AG20443 (cell line): ENCODE measurements at places on chromosomes 6 and 20.

GRCh38 chr6:157092736-157093135 lies 230.6 kb downstream of the TMEM242 start:
- no peak for DNase-seq

- no peak for DNase-seq
These were observed 89.2 kb downstream of the RSPH3 start for GRCh38 chr6:158910484-158911440.

DNA sequence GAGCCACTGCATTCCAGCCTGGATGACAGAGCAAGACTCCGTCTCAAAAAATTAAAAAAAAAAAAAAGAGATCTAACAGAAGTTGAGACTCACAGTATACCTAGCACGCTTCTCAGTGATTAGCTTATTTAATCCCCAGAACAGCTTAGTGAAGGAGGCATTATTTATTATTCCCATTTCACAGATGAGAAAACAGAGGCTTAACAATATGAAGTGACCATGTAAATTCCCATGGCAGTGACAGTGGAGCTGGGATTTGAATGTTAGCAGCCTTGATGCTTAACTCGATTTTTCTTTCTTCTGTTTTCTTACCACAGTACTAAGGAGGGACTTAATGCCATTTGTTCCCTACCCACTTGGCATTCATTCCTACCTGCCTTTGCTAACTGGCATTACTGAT lies 89.9 kb upstream of the ZNF217 start:
- DNase-seq, result no peak

GRCh38 chr6:141764388-141764787 lies 368.3 kb upstream of the GJE1 start:
- DNase-seq, result no peak

- DNase-seq, result no peak
These were observed 426.8 kb downstream of the MAFB start for GRCh38 chr20:40262219-40262618.

GRCh38 chr6:130187335-130188206 lies 35.2 kb downstream of the SAMD3 start:
- no peak for DNase-seq

GRCh38 chr6:136647363-136647852 lies 97.2 kb upstream of the MAP7 start:
- peak; percentile 62 for DNase-seq

DNA sequence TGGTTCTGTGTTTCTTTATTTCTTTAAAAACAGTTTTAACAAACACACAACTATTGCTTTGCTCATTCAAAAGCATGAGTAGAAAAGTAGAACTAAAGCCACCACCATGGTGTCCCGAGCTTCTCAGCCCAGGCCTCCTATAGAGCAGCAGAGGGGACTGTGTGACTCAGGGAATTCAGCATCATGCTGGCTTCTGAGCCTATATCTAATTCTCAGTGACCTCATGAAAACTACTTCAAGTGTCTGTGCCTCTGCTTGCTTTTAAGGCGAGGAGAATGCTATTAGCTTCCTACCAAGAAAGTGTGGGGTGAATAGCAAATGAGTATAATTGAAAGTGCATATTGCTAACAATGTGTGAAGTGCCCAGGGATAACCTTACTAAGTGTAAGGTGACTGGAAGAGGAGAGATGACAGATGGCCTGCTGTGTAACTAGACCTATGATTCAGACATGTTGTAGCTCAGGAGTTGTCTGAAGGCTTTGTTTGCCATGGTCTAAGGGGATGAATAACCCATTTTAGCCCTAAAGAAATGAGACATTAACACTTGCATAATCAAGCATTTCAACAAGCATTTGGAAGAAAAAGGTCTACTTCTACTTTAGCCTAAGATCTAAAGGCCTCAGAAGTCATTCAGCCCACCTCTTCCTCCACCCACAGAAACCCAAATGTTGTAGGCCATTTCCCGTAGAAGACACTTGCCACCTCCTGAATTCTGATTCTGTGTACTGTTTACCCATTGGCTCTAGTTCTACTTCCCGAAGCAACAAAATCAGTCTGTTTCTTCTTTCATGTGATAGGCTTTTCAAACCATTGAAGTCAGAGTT lies 121.5 kb upstream of the ARG1 start:
- DNase-seq, result no peak

DNA sequence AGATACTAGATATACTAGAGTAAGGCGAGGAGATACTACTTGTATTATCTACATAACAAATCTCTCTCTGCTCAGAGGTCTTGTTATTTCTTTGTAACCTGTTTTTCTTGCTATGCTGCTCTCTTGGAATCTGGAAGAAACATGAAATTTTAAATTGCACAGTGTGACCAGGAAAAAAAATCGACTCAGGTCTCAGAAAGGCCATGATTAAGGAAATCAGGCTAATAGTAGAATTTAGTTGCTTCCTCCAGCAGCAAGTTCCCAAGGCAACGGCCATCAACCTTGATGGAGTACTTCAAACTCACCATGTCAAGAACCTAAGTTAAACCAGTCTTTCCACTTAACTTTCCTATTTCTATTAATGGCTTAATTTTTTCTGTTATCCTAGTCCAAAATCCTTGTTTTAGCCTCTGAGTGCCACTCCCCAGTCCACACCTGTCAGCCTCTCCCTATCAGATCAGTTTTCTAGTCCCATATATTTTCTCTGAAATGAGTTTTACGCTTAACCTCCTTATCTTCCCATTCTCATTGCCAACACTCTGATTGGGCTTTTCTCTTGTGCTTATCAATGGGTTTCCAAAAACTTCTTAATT lies 87.7 kb upstream of the BEND3 start:
- DNase-seq, result no peak

DNA sequence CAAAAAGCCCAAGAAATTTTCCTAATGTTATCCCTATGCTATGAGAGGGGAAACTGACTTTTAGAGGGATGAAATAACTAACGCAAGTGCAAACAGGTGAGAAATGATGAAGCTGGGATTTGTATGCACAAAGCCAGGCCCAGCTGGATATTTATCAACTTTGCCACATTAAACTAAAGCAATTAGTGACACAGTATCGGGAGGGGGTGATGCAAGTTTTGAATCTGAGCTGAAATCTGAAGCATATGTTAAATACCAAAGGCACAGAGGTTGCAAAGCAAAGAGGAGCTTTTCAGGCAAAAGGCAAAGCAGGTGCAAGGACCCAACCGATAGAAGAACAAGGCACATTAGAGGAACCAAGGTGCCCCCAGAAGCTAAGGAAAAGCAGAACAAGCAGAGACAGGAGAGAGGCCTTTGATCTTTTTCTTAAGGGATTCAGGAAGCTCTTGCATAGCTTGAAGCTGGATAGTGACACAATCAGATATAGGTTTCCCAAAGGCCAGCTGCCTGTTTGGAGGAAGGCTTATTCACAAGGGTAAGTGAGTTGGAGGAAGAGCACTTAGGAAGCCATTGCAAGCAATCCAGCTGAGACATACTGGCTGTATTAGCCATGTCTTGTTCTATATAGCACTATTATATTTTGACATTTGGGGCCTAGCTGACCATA lies 207.5 kb downstream of the HIVEP2 start:
- no peak for DNase-seq

GRCh38 chr6:52976591-52977035 lies 18.5 kb downstream of the GSTA4 start:
- no peak for DNase-seq

DNA sequence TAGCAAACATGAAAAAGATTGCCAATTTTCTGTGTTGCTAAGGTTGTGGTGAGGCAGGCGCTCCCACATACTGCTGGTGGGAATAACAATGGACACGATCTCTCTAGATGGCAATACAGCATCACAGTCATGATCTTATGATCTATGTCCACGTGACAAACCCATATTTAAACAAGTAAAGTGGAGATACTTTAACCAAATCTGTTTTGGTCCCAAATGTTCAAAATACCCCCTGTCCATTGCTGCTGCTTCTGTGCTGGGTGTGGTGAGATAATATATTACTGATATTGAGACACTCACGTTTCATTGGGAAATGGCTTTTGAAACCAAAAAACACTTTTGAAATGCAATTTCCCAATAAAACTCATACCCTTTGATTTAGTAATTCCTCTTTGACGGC lies 23.0 kb downstream of the SIRPD start:
- DNase-seq, result no peak

GRCh38 chr20:63191400-63191799 lies 24.5 kb downstream of the YTHDF1 start:
- DNase-seq, result no peak

DNA sequence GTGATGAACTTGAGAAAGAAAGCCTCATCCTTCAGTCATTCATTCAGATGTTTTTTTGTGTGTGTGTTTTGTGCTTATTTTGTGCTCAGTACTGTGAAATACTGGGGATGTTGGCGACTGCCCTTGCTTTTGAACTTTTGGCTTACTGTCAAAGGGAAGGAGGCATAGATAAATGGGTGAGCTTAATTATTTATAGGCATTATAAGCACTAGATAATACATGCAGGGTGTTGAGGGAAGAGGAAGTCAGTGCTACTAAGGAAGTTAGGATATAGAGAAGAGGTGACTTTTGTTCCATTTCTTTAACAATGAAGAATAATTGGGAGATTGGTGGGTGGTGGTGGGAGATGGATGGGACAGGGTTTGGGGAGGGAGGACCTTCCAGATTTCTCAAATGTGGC lies 23.6 kb downstream of the XRN2 start:
- no peak for DNase-seq

GRCh38 chr6:32267035-32267434 lies 43.2 kb upstream of the NOTCH4 start:
- no peak for DNase-seq

DNA sequence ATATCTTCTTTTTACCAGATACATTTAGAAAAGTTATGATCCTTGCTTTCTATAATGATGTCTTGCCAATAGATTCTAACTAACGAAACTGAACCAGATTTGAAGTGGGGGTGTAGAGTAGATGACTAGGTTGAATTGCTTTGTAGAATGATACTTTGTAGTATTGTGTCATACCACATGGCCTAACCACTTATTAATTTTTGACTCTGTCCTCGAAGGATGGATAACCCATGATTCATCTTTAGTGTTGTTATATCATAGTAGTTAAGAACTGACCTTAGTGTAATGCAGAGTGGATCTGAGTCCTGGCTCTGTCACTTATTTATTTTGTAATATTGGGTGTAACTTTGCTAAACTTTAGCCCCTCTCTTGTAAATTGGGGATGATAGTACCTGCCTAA lies 4.5 kb downstream of the PHF3 start:
- DNase-seq, result peak; percentile 35

- DNase-seq, result no peak
These were observed 13.9 kb upstream of the MDGA1 start for GRCh38 chr6:37711331-37712241.

GRCh38 chr6:50657513-50657912 lies 55.8 kb upstream of the TFAP2D start:
- DNase-seq, result no peak
